ENCODE measurements at places on chromosomes 2 and 18.

DNA sequence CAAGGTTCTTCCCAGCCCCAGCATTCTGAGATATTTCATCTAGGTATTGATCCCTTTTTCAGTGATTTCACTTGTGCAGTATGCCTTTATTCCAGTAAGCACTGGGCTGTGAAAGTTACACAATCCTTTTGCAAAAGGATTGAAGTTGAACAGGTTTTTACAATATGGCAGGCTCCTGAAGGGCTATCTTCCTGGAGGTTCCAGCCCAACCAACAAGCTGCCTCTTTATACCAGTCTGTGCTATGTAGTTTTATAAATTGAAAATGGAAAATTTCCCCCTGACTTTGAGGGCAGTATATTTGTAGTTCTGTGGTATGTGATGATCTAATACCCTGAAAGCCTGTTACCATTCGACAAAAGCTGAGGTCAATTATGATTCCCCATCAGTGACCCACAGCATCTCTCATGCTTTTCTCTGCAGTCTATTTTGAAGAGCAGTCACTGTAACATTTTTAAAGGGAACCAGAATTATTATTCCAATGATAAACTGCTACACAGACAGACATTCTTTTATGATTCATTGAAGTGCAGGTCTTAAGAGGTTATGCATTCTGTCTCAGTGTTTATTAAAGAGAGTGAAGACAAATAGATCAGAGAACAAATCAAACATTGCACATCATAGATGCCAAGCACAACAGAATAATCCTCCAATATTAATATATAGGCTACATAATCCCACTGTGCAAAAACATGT lies 35.2 kb upstream of the STPG4 start:
- no peak for DNase-seq

- DNase-seq, result no peak
Observed at GRCh38 chr2:5710615-5711014, 18.4 kb downstream of the SOX11 start.

- DNase-seq, result no peak
Observed at GRCh38 chr18:13660510-13660909, 65.8 kb downstream of the FAM210A start.

GRCh38 chr2:796141-796985 lies 119.2 kb upstream of the TMEM18 start:
- no peak for DNase-seq

GRCh38 chr2:191604154-191604553 lies 73.8 kb upstream of the NABP1 start:
- DNase-seq, result no peak

DNA sequence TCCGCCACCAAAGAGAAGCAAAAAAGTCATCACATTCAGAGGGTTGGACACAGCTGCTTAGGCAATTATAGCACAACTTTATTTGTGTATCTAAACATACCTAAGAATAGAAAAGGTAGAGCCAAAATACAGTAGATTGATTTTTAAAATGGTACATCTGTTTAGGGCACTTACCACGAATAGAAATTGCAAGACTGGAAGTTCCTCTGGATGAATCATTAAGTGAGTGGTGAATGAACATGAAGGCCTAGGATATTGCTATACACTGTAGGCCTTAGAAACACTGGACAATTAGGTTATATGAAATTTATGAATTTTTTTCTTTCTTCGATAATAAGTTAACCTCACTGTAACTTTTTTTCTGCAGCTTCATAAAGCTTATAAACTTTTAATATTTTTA lies 687.0 kb downstream of the BCL11A start:
- DNase-seq, result no peak

GRCh38 chr2:150873396-150873772 lies 385.9 kb upstream of the RND3 start:
- DNase-seq, result no peak

DNA sequence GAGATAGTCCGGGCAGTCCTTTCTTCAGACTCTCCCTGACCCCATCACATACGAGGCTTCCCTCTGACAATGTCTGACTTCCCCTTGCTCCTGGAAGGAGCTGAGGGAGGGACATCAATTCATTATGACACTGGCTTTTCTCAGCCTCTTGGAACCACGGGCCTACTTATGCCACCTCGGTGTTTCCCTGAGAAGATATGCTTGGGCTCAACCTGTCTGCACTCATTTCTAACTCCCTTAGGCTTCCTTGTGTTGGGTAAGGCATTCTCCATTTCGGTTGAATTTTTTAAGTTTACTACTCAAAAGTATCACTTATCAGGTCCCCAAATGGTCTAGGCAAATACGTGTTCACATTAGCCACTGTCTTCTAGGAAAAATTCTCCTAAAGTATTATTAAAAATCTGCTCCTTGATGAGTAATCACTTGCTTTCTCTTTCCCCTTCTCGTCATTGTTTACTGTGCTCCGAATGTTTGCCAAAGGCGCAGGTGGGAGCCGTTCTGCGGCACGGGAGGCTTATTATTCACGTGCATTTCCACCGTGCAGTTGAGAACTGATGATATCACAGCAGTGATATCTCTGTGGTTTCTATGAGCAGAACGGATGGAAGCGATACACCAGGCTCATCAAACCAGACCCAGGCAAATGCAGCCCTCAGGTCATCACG lies 33.1 kb downstream of the ARL4C start:
- DNase-seq, result peak; percentile 80

DNA sequence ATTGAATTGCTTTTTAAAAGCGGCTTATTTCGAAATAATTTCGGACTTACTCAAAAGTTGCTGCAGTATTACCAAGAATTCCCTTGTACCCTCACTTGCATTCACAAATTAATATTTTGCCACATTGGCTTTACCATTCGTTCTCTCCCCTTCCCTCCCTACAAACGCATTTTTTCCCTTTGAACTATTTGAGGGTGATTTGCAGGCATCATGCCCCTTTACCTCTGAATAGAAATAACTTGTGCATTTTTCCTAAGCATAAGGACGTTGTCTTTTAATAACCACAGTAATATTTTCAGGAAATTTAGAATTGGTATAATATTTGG lies 608 bp downstream of the CCDC138 start:
- no peak for DNase-seq

GRCh38 chr2:98726205-98726604 lies 4.7 kb downstream of the MGAT4A start:
- no peak for DNase-seq

- no peak for DNase-seq
Observed at GRCh38 chr2:98282109-98282508, 64.1 kb upstream of the CNGA3 start.

DNA sequence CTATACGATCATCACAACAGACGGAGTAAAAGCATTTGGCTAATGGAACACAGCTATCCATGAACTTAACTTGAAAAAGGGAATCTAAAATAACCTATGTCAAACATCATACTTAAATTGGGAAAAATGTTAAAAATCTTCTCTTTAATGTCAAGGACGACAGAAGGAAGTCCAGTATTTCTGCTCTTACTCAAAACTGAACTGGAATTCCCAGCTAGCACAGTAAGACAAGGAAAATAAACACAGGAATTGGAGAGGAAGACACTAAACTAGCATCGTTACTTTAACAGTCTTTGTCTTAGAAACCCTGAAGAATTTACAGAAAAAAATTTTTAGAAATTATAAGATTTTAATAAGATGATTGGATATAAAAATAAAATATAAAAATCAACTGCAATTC lies 112.6 kb downstream of the HDAC4 start:
- DNase-seq, result no peak

DNA sequence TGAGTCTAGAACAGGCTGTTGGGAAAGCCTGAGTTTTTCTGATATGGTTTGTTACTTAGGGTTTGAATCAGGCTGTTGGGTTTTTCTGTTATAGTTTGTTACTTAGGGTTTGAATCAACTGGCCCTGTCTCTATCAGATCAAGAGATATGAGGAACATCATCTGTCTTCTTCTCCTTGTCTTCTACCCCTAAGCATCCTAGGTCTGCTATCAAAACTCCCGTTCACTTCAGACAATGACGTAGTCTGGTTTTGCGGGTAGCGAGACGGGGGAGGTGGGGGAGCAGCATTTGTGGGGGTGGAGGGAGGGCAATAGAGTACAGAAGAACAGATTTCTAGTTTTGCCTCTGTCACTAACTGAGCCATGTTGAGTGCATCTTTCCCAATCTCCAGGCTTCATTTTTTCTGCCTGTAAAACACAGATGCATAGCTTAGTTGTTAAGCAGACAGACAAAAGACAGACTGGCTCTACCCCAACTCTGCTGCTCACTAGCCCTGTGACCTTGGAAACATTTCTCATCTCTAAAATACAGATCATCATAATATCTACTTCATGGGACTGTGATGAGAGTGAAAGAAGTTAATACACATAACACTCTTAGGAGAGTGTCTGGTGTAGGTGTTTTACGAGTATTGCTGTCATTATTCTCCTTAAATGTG lies 9.1 kb downstream of the TNP1 start:
- no peak for DNase-seq

DNA sequence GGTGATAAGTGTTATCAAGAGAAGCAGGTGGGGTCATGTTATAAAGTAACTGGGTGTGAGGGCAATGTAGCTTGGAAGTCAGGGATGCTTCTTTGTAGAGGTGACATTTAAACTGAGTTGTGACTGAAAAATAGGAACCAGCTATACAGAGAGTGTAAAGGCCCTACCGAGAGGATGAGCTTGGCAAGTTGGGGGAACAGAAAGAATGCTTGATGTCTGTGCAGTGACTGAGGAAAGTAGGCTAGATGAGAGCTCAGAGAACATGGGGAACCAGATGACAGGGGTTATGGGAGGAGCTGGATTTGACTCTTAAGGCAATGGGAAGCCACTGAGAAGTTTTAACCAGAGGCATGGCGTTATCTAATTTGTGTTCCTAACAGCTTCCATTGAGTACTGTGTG lies 115.3 kb downstream of the DOCK10 start:
- DNase-seq, result no peak
